HuH-7 (cell line): ENCODE measurements at places on chromosomes 12 and 14.
A peak's percentile ranks its signal among the peaks of the same experiment; 100 is the strongest.

GRCh38 chr12:32902287-32902997 is 5.9 kb upstream of the PKP2 start:
- no peak for DNase-seq

GRCh38 chr14:73591690-73592449 is at the start of gene ACOT4:
ACOT4 (plus strand) TSS chr14:73591873; CDS start chr14:73591960, 87 bp downstream.
- DNase-seq: peak; percentile 58

- no peak for DNase-seq
Observed at GRCh38 chr12:122133192-122133950, 40.6 kb downstream of the IL31 start.

- no peak for DNase-seq
Observed at GRCh38 chr12:121799156-121799841, 4.5 kb upstream of the SETD1B start.

- no peak for DNase-seq
Observed at GRCh38 chr12:12180575-12180974, 86.3 kb downstream of the LRP6 start.

GRCh38 chr14:97120611-97121031 is 323.4 kb downstream of the VRK1 start:
- no peak for DNase-seq
